ENCODE measurements at places on chromosomes 12 and 14.

- no peak for DNase-seq
Measured at GRCh38 chr12:47207340-47207717, 127.6 kb upstream of the AMIGO2 start.

GRCh38 chr14:68800953-68801352, 8.1 kb upstream of the ZFP36L1 start:
- no peak for DNase-seq

GRCh38 chr14:98189511-98189910, 1082.5 kb downstream of the BCL11B start:
- DNase-seq: no peak

GRCh38 chr12:94609917-94610443, 40.4 kb downstream of the TMCC3 start:
- DNase-seq: no peak

- DNase-seq: no peak
Measured at GRCh38 chr12:128388461-128389000, 121.6 kb downstream of the TMEM132C start.

GRCh38 chr14:64841121-64841651, 38.5 kb downstream of the SPTB start:
- no peak for DNase-seq

DNA sequence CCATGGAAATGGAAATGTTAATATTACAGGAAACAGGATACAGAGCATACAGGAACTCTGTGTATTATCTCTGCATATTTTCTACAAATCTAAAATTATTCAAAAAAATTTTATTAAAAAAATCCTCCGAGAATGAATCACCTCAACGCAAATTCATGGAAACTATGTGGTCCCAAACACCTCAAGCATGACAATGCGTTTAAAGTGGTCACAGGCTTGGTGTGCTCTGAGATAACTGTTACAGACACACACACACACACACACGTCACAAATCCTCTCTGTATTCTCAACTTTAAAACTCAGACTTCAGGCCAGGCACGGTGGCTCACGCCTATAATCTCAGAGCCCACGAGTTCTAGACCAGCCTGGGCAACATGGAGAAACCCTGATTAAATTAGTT, 45.3 kb upstream of the MTERF2 start:
- DNase-seq: no peak

DNA sequence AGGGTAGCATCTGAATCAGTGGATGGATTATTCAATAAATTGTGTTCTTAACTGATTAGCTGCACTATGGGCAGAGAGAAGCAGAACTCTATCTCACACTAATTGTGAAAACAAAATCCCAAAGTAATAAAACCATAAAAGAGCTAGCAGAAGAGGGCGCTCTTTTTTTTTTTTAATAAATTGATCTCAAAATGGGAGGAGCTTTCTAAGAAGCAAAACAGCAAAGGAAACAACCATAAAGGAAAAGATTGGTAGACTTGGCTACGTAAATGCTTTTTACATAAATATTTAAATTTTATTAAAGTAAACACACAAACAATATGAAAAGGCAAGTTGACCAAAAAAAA, 1.5 kb upstream of the TM7SF3 start:
- peak; percentile 32 for DNase-seq
